ENCODE measurements at places on chromosomes 13 and 19.
A peak's percentile ranks its signal among the peaks of the same experiment; 100 is the strongest.

DNA sequence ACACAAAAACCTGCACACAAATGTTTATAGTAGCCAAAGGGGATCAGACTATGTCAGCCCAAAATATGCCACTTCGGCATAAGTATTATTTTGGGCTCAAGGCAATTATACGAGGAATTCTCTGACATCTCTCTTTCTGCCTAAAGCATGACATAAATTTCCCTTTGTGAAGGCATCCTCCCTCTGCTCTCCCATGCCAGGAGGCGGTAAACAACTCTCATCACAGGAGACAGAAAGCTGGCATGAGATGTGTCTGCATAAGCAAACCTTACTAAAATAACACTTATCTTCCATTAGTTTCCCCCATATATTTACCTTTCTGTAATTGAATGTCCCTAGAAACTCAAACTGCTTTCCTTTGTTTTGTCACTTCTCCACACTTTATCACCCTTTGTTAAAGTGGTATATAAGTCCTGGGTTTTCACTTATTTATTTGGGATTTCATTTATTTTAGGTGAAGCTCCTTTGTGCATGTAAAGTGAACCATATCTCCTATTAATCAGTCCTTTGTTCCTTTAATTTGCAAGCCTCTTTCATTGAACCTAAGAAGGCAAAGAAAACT is 68.3 kb downstream of the LACC1 start:
- DNase-seq: no peak

DNA sequence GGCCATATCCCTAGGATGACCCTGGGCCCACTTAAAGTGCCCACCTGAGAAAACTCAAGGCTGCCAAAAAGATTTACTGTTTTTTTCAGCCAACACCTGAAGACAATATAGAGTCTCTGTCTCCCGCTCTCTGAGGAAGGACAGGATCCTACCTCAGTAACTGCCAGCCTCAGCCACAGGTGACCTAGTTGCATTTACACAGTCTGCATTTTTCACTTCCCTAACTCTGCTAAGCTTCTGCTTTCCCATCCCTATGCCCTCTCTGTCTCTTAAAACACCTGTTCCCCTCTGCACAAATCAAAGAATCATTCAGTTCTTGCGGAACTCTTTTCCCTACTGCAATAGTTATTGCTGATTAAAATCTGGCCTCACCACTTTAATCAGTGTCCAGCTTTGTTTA is 609.5 kb downstream of the UQCRFS1 start:
- DNase-seq: no peak

GRCh38 chr13:113009743-113010509 is 40.9 kb downstream of the MCF2L start:
- no peak for DNase-seq

DNA sequence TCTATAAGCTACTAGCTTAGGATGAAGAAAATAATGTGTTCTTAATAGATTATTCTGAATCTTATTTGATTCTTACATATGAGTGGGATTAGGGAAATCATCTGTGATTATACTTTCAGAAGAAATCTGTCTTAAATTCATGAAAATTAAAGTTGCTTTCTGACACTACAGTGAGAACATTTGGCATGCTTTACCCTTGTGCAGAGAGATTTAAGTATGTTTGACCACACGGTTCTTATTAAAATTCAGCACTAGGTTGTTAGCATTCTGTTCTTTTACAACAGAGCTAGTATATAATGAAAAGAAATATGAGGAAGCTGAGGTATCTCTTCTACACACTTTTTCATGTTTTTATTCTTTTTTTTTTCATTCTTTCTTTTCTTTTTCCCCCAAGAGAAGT is 2723.9 kb downstream of the PCDH9 start:
- no peak for DNase-seq

DNA sequence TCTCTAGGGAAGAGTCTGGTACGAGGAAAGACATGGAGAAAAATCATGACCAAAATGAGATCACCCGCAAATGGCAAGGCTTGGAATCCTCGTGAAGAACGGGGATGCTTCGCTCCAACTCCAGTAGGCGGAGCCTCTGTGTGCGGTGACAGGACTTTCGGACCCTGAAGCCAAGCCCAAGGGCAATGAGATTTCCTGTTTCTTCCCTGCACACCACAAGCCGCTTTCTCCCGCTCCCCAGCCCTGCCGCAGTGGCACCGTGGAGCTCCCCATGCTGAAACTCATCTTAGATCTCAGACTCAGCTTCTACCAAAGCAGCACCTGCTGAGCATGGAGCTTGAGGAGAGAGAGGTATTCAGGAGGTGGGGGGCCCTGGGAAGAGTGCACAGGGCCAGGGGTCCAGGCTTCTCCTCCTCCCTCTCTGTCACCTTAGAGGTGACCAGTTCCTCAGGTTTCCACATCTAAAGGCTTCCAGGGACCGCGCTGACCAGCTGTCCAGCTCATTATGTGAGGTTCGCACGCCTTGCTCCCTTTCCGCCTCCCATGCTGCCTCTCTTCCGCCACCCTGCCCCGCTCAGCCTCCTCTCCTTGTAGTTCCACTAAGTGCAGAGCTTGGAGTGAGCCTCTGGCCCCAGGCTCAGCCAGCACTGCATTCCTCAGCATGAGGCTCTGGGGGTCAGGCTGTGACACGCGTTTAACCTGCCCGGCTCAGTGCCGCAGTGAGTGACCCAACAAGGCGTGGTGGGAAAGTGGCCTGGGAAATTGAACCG is 153.8 kb upstream of the SOX1 start:
- no peak for DNase-seq

DNA sequence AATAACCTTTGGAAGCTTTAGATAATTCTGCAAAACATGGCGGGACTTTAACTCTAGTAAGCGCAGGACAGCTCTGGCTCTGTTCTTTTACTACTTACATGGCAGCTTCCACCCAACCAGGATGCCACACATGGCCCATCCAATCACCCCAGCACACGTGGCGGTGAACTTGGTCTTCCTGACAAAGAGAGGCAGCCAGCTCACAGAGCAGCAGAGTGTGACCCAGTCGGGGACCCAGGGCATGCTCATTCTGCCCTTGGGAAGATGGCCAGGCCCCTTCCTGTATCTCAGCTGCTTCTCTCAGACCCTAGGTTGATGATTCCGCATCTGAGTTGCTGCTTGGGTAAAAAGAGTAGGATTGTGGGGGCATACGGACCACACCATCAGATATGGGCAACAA is 172.1 kb downstream of the USP12 start:
- no peak for DNase-seq

GRCh38 chr13:31629085-31629780 is 110.1 kb upstream of the RXFP2 start:
- no peak for DNase-seq

- DNase-seq: no peak
Observed at GRCh38 chr13:99709134-99709533, 207.9 kb downstream of the TM9SF2 start.

- DNase-seq: peak; percentile 18
Observed at GRCh38 chr19:1942078-1942933, 1.3 kb downstream of the CSNK1G2 start.

DNA sequence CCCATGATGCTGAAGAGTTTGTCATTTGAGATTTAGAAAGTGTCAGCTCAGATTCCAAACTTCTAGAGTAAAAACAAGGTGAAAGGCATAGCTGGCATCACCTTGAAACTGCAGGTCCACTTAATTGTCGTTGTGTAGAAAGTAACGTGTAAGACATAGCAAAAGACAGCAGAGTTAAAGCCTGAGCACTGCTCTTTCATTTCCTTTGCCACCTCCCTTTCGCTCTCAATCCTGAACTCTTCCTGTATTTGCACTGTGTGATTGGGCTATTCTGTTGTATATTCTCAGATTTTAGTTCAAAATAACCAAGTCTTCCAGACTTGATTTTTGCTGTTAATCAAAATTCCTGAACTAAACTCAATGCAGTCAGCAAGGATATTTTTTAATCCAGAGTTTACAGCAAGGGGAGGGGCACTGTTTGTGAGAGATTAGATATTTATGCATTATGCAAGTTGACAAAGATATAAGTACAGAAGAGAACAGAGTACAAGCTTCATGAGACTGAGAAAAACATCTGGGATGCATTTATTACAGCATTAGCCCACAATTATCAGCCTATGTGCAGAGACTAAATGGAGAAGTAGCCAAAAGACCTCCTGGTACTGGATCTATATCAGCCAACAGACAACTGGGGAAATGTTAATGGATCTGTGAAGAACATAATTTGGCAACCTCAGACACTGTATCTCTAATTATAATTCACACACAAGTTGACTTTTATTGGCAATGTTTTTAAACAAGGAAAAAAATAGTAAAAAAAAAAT is 328.6 kb downstream of the SUCLA2 start:
- no peak for DNase-seq

GRCh38 chr19:10882108-10882457 is 10.7 kb downstream of the CARM1 start:
- no peak for DNase-seq

DNA sequence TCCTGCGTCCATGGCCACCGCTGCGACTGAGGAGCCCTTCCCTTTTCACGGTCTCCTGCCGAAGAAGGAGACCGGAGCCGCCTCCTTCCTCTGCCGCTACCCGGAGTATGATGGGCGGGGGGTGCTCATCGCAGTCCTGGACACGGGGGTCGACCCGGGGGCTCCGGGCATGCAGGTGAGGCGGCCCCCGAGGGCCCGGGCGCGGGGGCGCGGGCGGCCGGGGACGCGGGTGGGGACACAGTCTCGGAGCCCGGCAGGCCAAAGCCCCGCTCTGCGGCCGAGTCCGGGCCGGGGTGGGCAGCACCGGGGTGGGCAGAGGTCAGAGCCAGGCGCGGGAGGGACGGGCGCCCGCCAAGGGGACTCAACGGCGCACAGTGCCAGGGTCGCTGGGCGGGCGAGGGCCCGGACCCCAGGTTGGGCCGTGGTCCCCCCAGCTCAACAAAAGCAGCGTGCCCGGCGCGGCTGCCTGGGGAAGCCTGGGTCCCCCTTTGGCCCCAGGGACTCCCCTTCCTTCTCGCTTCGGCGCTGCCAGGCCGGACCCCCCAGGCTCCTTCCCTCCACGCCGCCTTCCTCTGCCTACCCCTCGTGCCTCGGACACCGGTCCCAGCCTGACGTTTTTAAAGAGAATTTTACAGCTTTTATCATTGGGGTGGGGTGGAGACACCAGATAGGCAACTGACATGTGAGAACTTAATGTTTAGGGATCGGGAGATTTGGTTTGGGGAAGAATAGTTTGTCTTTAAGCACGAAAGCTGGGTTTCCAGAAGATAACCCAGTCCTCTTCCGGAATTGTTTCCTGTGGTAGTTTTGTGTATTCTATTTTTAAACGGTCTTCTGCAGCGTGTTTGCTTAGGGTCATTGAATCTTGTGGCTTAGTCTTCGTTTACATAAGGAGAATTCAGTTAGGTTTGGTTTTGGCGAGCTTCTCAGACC is 509 bp downstream of the TPP2 start:
- DNase-seq: peak; percentile 43

DNA sequence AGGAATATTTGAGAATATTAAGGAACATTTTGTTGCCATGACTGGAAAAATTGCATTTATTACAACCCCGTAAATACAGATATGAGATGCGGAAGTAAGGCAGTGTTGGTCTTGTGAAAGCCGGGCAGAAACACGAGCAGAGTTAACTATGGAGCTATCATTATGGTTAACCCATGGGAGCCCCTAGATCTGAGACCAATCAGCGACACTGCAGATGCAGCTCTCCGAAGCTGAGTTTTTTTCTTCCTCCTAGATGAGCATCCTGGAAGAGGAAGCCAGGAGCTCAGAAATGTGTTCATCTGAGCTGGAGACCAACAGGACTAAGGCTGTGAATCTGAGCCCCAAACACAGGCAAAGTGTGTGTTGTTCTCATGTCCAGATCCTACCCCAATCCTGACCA is 123.0 kb upstream of the KL start:
- no peak for DNase-seq

DNA sequence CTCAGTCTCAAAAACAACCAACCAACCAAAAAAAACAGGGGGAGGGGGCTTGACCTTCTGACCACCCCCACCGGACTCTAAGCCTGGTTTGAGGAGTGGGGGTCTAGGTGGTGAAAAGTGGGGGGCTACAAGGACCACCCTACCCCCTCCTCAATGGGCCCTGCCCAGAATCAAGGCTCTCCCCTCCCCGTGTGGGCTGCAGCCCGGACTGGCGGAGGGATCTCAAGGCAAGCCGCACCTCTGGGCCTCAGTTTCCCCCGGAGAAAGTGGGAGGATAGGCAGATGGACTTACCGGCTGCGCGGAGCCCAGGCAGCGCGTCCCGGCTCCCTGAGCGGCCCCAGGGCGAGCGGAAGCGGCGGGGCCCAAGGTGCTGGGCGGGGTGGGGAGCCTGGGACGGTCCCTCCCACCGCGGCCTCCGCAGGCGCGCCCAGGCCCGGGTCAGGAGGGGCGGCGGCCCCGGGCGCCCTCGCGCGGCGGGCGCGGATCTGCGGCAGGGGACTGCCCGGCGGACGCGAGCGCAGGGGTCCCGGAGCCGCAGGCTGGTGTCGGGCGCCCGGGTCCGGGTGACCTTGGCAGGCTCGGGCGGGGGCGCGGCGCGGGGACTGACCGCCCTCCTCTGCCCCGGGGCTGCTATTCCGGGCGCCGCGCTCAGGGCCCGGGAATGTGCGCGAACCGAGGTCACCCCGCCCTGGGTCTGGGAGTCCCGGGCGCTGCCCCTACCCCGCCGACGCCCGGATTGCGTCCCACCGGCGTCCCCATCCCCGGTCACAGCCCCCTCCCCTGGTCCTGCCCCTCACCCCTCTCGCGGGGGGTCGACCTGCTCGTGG is at the start of gene ADAMTSL5:
ADAMTSL5 (minus strand) TSS at position 349 of the 828 bp plus-strand sequence. CDS start 2,076 bp downstream, outside the sequence.
- no peak for DNase-seq

DNA sequence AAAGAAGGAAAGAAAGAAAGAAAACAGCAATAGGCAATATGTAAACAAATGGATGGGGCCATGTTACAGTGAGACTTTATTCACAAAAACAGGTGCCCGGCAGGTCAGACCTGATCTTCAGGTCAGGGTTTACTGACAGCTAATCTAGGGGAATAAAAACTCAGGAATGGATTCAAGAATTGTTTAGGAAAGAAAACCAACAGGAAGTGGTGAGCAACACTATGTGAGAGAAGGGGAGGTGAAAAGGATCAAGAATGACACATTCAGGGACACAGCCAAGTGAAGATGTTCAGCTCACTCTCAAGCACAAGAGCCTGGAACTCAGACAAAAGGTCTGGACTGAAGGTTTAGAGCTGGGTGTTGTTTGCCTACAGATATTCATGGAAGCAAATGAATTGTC is 244.5 kb downstream of the EFNB2 start:
- DNase-seq: no peak

GRCh38 chr19:49555600-49556411 is 24.6 kb downstream of the NOSIP start:
- no peak for DNase-seq

GRCh38 chr19:2122982-2123381 is 26.3 kb downstream of the IZUMO4 start:
- no peak for DNase-seq

GRCh38 chr13:77729502-77730221 is 32.2 kb downstream of the SLAIN1 start:
- DNase-seq: no peak

GRCh38 chr13:113536461-113537110 is 46.1 kb upstream of the DCUN1D2 start:
- no peak for DNase-seq

Data from NCI-H526 treated with DMSO at 0.1 percent for 48 hours (cell line).